ENCODE measurements at places on chromosomes 2 and 18.

GRCh38 chr2:20669562-20670314 lies 2.8 kb downstream of the GDF7 start:
- DNase-seq, result no peak
- H3K27me3 ChIP-seq, result no peaks in the 10 kb centered on the region
- H3K36me3 ChIP-seq, result no peaks in the 10 kb centered on the region
- no peak overlapping the region for H3K4me3 ChIP-seq

GRCh38 chr2:9972621-9973479 lies 21.4 kb downstream of the GRHL1 start:
- no peaks in the 10 kb centered on the region for H3K36me3 ChIP-seq
- H3K4me1 ChIP-seq, result no peaks in the 10 kb centered on the region
- H3K27ac ChIP-seq, result no peak overlapping the region
- no peak overlapping the region for H3K4me3 ChIP-seq

- H3K4me1 ChIP-seq, result no peaks in the 10 kb centered on the region
- H3K4me3 ChIP-seq, result no peak overlapping the region
- no peak for DNase-seq
These were observed 112.7 kb upstream of the TACR1 start for GRCh38 chr2:75311993-75312392.

- DNase-seq, result no peak
- H3K27ac ChIP-seq, result no peak overlapping the region
- H3K4me1 ChIP-seq, result no peaks in the 10 kb centered on the region
- no peaks in the 10 kb centered on the region for H3K36me3 ChIP-seq
- H3K27me3 ChIP-seq, result no peaks in the 10 kb centered on the region
- no peak overlapping the region for H3K4me3 ChIP-seq
These were observed 29.4 kb upstream of the NOTO start for GRCh38 chr2:73172963-73173362.

GRCh38 chr2:191202209-191202721 lies 42.9 kb upstream of the MYO1B start:
- no peaks in the 10 kb centered on the region for H3K27me3 ChIP-seq
- H3K36me3 ChIP-seq, result no peaks in the 10 kb centered on the region
- DNase-seq, result no peak
- H3K4me3 ChIP-seq, result no peak overlapping the region

GRCh38 chr2:3195641-3196476 lies 181.8 kb downstream of the EIPR1 start:
- no peaks in the 10 kb centered on the region for H3K36me3 ChIP-seq
- no peak overlapping the region for H3K4me3 ChIP-seq
- DNase-seq, result no peak
- no peaks in the 10 kb centered on the region for H3K27me3 ChIP-seq

GRCh38 chr18:23881778-23882177 lies 132.8 kb upstream of the TTC39C start:
- no peak overlapping the region for H3K4me3 ChIP-seq
- no peak for DNase-seq
- no peaks in the 10 kb centered on the region for H3K36me3 ChIP-seq
- no peaks in the 10 kb centered on the region for H3K27me3 ChIP-seq

GRCh38 chr2:14706201-14706600 lies 73.7 kb downstream of the LRATD1 start:
- no peak overlapping the region for H3K4me3 ChIP-seq
- no peak for DNase-seq
- H3K27me3 ChIP-seq, result no peaks in the 10 kb centered on the region
- H3K4me1 ChIP-seq, result no peaks in the 10 kb centered on the region

DNA sequence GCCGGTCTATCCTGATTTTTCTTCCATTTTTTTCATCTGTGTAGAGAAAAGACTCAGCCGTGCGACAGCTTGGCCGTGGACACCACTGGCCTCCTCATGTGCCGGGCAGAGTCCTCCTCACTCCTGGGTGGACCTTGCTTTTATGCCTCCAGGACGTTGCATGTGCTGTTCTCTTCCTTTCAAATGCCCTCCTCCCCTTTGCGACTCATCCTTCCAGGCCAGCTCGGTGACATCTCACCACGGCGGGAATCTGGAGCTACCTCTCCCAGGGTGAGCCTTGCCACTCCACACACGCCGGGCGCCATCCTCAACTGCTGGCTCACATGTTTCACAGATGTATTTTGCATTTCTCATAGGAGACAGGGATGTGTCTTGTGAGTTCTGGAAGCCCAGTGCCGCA lies 198.5 kb upstream of the HDAC4 start:
- no peaks in the 10 kb centered on the region for H3K27me3 ChIP-seq
- H3K36me3 ChIP-seq, result no peaks in the 10 kb centered on the region
- H3K4me3 ChIP-seq, result no peak overlapping the region

DNA sequence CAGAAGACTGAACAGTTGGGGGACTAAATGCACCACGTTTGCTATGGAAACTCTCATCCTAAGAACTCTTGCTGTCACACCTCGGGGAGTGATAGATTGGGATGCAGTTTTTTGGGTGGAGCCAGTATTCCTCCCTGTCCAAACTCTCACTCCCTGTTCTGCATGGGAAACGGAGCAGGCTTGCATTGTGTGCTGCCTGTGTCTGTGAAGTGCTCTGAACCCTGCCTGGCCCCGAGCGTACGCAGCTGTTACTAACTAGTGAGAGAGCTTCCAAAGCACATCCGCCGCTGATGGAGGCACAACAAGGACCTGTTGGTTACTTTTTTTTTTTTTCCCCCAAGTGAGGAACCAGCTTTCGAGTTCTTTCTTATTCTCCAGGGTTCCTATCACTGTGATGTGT lies 195.5 kb downstream of the ANAPC1 start:
- H3K4me3 ChIP-seq, result no peak overlapping the region
- no peak overlapping the region for H3K27ac ChIP-seq
- DNase-seq, result no peak
- H3K4me1 ChIP-seq, result no peaks in the 10 kb centered on the region
- no peaks in the 10 kb centered on the region for H3K36me3 ChIP-seq
- no peaks in the 10 kb centered on the region for H3K27me3 ChIP-seq

- H3K4me1 ChIP-seq, result no peaks in the 10 kb centered on the region
- no peak for DNase-seq
- H3K36me3 ChIP-seq, result no peaks in the 10 kb centered on the region
These were observed 139.7 kb downstream of the DDX1 start for GRCh38 chr2:15731213-15731888.

- no peaks in the 10 kb centered on the region for H3K36me3 ChIP-seq
- no peaks in the 10 kb centered on the region for H3K4me1 ChIP-seq
- no peak overlapping the region for H3K27ac ChIP-seq
- no peak for DNase-seq
- H3K4me3 ChIP-seq, result no peak overlapping the region
- H3K27me3 ChIP-seq, result no peaks in the 10 kb centered on the region
These were observed 142.7 kb upstream of the DOK6 start for GRCh38 chr18:69257861-69258458.

DNA sequence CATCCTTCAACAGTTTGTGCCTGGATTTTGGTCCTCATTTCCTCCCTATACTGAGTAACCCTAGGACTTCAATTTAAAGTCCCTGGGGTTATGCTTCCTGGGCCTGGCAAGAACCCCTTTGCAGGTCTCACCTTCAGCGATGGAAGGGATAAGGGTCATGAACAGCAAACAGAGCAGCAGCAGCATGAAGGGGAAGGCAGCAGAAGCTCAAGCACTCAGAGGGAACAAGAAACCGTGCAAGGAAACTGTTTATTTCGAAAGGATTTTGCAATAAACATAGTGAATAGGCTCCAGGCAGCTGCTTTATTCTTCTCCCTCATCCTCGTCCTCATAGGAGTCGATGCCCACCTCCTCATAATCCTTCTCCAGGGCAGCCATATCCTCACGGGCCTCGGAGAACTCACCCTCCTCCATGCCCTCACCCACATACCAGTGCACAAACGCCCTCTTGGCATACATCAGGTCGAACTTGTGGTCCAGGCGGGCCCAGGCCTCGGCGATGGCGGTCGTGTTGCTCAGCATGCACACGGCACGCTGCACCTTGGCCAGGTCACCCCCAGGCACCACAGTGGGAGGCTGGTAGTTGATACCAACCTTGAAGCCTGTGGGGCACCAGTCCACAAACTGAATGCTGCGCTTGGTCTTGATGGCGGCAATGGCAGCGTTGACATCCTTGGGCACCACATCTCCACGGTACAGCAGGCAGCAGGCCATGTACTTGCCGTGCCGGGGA lies 2.8 kb upstream of the TUBA4B start:
- H3K27ac ChIP-seq, result peak overlapping the region; percentile 72
- peaks cover 8% of the 10 kb centered on the region for H3K27me3 ChIP-seq
- no peak overlapping the region for H3K4me3 ChIP-seq
- no peaks in the 10 kb centered on the region for H3K4me1 ChIP-seq
- no peaks in the 10 kb centered on the region for H3K36me3 ChIP-seq

DNA sequence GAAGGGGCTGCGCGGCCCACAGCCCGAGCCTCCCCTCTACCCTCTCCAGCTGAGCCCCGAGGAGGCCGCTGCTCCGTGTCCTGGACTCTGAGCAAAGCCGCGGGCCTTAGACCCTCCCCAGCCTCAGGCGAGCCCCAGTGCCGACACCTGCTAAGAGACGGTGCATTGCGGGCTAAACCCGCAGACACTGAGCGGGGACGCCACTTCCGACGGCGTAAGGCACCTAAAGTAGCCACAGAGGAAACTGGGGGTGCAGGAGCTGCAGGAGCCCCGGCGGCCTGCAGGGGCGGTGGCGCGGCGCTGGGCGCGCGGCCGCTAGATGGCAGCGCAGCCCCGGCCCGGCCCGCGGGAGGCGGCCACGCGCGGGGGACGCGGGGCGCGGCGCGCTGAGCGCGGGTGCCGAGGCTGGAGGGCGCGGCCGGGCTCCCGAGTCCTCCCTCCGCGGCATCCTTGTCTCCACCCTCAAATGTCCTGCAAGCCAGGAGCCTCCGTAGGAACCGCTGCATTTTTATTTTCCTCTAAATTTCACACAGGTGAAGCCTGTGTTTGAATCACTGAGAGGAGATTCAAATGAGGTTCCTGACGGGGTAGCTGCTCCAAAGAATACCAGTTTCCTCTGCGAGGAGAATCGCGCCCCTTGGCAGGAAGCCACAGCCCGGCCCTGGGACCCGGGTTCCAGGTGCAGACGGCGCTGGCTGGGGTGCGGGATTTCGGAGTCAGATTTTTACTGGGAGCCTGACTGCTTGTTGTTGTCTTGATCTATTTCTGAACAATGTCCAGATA lies 650.5 kb downstream of the GALR1 start:
- H3K4me1 ChIP-seq, result no peaks in the 10 kb centered on the region
- peak; percentile 22 for DNase-seq
- H3K27ac ChIP-seq, result no peak overlapping the region
- H3K27me3 ChIP-seq, result no peaks in the 10 kb centered on the region
- no peak overlapping the region for H3K4me3 ChIP-seq
- no peaks in the 10 kb centered on the region for H3K36me3 ChIP-seq

- no peak for DNase-seq
- H3K4me1 ChIP-seq, result no peaks in the 10 kb centered on the region
- no peaks in the 10 kb centered on the region for H3K27me3 ChIP-seq
- H3K27ac ChIP-seq, result no peak overlapping the region
These were observed 243.3 kb upstream of the LINC00305 start for GRCh38 chr18:64392202-64392601.

Data from uterus (tissue), 4 donors.